Anterior cingulate cortex (tissue), 58 donors: ENCODE measurements at places on chromosomes 12 and 14.

DNA sequence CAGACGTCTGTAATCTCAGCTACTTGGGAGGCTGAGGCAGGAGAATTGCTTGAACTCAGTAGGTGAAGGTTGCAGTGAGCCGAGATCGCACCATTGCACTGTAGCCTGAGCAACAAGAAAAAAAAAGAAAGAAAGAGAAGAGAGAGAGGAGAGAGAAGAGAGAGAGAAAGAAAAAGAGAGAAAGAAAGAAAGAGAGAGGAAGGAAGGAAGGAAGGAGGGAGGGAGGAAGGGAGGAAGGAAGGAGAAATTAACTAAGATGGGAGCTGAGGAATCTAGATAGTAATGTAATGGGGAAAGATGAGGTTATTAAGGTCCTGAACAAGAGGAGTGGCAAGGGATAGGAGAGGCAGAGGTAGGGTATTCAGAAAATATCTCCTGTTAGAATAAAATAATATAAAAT, 17.4 kb upstream of the SGPP1 start:
- DNase-seq, result no peak

DNA sequence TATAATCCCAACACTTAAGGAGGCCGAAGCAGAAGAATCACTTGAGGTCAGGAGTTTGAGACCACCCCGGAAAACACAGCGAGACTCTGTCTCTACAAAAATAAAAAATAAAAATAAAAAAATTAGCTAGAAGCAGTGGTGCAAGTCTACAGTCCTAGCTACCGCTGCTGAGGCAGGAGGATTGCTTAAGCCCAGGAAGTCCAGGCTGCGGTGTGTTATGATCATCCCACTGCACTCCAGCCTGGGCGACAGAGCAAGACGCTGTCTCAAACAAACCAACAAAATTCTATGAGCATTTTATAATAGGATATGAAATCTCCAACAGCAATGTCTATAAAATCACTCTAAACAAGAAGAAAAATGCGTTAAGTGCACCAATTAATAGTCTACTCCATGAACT, 75.3 kb downstream of the PPP1R12A start:
- DNase-seq, result no peak

DNA sequence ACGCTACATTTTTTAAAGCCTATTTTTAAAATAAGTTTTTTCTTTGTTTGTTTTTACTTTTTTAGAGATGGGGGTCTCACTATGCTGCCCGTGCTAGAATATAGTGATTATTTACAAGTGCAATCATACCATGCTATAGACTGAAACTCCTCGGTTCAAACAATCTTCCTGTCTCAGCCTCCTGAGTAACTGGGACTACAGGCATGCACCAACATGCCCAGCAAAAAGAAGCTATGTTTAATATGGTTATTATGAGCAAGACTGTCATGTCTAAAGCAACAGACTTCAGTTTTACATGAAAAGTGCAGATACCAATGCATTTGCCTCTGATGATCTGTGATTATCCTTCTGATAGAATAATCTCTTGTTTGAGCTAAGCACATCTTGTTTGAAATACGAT, 45.6 kb upstream of the SGPP1 start:
- DNase-seq, result no peak

GRCh38 chr14:92534932-92535643, 21.5 kb downstream of the RIN3 start:
- DNase-seq, result no peak

GRCh38 chr14:92484132-92484823, 29.3 kb upstream of the RIN3 start:
- no peak for DNase-seq

GRCh38 chr14:104154246-104154645, 15.9 kb downstream of the KIF26A start:
- no peak for DNase-seq
